Large intestine (tissue), 12 donors: ENCODE measurements at places on chromosomes 7 and 10.

DNA sequence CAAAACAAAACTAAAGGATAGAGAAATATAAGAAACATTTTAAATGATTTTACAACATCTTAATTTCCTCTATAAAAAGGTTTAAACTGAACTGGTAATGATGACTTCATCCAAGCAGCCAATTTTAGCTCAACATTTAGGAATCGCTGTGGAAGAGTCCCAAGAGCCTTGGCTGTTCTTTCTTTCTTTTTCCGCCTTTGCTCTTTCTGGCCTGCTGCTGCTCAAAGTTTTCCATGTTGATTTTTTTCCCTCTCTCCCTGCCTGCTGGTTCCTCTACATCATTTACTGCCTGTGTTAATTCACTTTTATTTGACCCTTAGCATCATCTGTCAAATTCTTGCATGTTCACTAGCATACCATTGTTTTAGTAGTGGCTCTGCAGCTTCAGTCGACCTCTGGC, 146.9 kb downstream of the EVX1 start:
- DNase-seq = no peak

- no peak for DNase-seq
Measured at GRCh38 chr7:134482858-134483257, 24.0 kb upstream of the AKR1B1 start.

GRCh38 chr7:40429826-40430225, 295.0 kb downstream of the SUGCT start:
- no peak for DNase-seq

- DNase-seq = no peak
Measured at GRCh38 chr10:92244796-92245195, 46.1 kb downstream of the CPEB3 start.

DNA sequence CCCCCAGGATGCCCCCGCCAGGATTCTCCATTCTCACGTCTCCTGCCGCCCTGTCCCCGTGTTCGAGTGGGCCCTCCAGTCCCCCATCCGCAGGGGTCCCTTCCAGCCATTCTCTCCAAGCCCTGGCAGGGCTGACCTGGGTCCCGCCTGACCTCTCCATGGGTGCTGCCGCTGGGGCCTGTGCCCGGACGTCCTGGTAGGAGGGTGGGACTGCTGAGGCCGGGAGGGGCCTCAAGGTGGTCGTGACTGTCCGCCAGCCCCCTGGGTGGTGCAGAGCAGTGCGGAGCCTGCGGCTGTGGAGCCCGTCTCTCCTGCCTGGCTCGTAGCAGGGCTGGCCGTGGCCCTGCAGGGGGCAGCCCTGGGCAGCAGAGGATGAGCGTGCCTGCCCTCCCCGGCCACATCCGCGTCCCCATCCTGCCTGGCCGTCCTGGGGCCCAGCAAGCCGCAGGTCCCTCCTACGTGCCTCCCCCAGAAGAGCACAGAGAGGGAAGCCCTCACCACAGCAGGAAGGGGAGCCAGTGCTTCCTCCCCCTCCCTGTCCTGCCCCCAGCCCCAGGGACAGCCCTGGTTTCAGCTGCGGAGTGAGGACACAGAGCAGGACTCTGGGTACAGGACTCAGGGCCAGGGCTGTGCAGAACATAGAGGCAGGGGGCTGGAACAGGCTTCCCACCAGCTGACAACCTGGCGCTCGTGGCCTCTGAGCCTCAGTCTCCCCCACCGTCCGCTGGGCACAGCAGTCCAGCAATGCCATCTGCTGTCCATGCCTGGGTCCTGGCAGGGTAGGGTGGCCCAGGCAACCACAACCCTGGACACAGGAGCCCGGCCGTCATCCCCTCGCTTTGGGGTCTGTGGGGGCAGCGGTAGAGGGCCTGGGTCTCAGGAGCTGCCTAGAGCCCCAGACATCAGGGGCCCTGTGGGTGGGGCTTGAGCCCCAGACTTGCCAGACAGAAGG, 1.5 kb upstream of the GRIFIN start:
- peak; percentile 58 for DNase-seq

- DNase-seq = no peak
Measured at GRCh38 chr10:127919418-127920271, 12.7 kb downstream of the PTPRE start.

- no peak for DNase-seq
Measured at GRCh38 chr7:114548081-114548980, 133.7 kb downstream of the FOXP2 start.

DNA sequence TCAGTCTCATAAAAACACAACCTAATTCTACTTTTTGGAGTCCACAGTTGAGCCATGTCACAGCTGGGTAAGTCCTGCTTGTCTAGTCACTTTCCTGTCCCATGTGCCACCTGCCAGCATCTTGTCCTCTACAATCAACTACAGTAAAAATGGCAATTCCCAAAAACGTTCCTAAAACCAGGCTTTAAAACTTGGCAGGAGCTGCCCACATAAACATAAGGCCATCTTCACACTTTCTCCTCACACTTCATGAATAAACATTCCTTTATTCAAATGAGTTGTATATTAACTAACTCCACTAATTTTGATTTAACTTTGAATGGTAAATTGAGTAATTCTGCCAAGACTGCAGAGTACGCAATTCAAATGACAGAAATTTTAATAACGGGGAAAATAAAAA, 49.5 kb downstream of the SFMBT2 start:
- no peak for DNase-seq

DNA sequence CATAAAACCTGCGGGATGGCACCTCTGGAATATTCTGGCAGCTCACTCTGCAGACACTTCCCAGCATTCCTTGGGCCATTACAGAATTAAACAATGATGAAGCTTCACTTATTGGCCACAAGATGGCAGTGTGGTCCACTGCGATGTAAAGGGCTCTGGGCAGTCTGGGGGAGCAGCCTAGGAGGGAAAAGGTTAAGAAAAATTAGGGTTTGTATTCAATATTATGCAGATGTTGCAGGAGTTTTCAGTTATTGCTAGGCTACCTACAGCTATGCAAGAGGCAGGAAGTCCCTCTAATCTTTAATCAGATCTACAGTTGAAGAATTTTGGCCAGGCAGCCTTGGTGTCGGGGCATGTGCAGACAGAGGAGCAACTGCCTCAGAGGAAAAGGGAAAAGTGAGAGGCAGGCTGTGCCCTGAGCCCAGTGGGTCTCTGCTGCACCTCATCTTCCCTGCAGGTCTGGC, 233.2 kb upstream of the PRSS1 start:
- peak; percentile 50 for DNase-seq

DNA sequence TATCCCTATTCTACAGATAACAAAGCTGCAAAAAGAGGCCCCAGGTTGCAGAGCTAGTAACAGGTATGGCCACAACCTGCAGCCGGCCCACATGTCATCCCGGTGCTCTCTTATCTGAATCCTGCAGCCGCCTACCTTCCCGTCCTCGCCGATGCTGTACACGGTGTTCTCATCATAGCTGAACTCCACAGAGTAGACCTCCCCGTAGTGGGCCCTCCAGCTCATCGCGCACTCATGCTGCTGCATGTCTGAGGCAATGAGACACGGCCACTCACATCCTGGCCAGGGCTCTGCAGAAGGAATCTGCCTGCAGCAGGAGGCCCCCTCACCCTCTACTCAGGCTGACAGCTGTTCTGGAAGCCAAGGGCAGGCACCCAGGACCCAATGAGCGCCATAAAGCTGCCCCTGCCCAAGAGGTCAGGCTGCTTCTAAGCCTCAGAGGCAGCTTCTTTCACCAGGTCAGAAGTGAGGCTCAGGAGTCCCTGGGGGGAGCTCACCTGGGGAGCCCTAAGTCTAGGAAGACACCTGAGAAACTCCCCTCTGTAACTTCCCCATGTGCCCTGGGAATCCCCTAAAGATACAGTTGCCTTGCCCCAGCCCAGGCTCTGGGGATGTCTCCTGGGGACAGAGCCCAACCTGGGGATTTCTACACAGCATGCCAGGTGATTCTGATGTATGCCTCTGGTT, 17.9 kb upstream of the CYREN start:
- no peak for DNase-seq

- peak; percentile 49 for DNase-seq
Measured at GRCh38 chr10:112520914-112521313, 73.9 kb downstream of the VTI1A start.

- no peak for DNase-seq
Measured at GRCh38 chr10:86603256-86603655, 51.1 kb upstream of the OPN4 start.

- DNase-seq = peak; percentile 6
Measured at GRCh38 chr7:53947732-53948131, 594.4 kb upstream of the VSTM2A start.

GRCh38 chr10:86524225-86524962, 2.8 kb upstream of the WAPL start:
- no peak for DNase-seq

DNA sequence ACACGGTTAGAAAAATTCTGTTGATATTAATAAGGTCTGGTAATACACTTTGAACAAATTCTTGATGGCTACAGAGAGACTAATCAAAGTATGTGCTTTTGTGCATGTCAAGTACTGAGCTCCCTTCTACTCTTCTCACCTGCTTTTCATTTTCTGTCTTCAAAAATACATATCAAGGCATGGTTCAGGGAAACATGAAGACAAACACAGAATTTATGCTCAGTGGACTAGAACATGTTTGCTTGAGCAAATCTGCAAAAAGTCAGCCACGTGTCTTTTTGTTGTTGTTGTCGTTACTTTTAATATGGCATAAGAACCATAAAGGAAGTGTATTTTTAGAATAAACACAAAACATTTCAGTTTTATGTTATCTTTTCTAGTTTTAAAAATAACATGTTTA, 21.9 kb downstream of the CDK13 start:
- DNase-seq = no peak

- DNase-seq = no peak
Measured at GRCh38 chr10:10609379-10609955, 408.2 kb upstream of the CELF2 start.

DNA sequence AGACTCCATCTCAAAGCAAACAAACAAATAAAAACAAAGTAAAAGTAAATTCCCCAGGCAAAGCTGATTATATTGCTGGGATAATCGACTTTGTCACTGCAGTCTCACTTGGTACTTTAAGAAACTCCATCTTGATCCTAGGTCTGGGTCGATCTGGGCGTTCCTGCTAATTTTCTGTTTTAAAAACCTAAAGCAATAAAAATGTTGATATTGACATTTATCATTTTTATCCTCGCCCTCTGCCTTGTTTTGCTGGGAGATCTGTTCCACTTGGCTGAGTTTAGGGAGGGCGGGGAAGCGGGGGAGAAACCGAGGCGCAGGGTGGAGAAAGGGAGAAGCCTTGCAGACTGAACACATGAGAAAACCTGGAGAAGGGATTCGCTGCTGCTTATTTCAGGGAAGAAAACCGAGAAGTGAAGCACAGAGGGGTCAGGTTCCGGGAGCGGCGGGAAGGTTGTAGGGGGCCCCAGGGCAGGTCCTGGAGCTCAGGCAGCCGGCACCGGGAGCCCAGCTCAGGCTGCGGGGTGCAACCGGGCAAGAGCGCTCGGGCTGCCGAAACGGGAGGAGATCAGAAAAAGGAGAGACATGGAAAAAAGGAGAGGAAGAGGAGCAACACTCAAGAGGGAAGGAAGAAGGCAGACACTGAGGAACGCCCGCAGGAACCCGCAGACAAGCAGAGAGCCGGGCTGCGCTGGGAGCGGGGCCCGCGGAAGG, 27.3 kb upstream of the KMT2C start:
- DNase-seq = no peak

DNA sequence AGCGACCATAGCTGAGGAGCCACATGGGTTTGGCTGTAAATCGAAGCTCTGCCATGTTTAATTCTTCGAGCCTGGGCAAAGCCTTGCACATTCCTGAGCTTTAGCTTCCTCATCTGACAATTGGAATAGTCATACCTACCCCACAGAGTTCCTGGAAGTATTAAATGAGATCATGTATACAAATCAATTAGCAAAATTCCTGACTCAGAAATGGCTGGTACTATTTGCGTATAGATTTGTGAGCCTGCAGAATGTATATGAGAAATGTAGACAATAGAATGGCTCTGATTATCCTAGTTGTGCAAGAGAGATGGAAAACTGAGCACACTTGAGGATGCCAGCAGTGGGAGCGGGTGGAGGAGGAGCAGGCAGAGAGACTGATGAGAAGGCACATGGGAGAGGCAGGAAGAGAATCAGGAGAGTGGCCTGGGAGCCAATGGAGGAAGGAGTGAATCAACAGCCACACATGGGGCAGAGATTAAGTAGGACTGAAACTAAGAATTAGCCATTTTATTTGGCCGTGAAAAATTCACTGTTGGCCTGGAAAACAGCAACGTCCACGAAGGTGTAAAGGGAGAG, 128.0 kb upstream of the C1GALT1 start:
- no peak for DNase-seq

GRCh38 chr10:21584834-21585530, 51.0 kb downstream of the MLLT10 start:
- no peak for DNase-seq

DNA sequence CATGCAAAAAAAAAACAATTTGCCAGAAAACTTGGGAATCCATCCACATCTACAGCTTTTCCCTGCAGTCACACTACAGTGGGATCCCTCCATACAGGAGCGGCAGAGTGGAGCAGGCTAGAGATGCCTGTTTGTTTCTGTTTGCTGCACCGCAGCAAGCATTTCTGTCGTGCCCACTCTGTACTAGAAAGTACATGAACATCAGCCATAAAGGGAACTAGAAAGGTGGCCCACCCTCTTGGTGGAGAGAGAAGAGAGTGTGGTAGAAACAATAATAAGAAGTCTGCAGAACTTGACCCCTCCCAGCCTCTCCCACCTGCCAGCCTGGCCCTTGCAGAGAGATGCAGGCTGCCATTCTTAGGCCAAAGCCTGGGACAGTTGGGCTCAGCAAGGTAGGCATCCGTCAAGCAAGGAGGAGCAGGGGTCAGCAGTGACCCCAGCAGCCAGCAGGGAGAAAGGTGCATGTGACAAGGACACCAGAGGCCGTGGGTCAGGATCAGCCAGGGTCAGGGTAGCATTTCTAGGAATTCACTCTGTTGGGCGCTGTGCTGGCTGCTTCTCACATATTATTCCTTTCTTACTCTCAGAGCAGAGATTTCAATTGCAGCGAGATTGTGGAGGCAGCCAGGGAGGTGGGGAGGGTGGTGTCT, 171.8 kb downstream of the EGFR start:
- no peak for DNase-seq

GRCh38 chr10:78981970-78982281, 86.8 kb upstream of the ZMIZ1 start:
- no peak for DNase-seq

DNA sequence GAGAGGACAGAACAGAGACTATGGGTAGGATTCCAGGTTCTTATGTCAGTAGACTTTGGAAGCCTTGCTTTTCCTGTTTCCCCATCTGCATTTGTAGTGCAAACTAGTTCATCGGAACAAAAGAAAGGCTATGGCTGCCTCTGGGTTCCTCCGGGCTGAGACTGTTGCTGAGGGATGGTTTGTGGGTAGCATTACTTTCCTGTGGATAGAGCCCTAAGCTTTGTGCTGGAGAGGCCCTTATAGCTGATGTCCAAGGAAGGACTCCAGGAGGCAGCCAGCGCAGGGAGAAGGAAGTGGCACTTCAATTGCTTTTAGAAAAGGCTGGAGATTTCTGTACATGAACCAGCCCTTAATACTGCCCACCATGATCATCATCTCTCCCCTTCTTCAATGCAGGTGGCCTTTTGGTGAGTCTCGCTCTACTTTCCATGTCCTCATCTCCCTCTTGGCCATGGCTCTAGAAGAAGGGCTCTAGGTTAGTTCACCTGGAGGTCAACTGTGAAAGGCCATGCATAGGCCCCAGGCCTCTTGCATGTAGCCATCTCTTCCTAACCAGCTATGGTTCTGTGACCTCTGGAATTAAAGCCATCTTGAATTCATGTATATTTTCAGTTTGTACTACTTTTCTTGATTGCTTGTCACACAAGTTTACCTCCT, 15.4 kb downstream of the MXI1 start:
- no peak for DNase-seq

- DNase-seq = no peak
Measured at GRCh38 chr7:305410-306151, 15.6 kb downstream of the FOXL3 start.

- no peak for DNase-seq
Measured at GRCh38 chr10:16049782-16050181, 189.5 kb upstream of the MINDY3 start.
